ENCODE measurements at places on chromosomes 6 and 20.
A peak's percentile ranks its signal among the peaks of the same experiment; 100 is the strongest.

- DNase-seq = no peak
These were observed 164.2 kb downstream of the FOXA2 start for GRCh38 chr20:22420116-22420598.

- DNase-seq = no peak
These were observed 28.8 kb upstream of the ME1 start for GRCh38 chr6:83459663-83460062.

DNA sequence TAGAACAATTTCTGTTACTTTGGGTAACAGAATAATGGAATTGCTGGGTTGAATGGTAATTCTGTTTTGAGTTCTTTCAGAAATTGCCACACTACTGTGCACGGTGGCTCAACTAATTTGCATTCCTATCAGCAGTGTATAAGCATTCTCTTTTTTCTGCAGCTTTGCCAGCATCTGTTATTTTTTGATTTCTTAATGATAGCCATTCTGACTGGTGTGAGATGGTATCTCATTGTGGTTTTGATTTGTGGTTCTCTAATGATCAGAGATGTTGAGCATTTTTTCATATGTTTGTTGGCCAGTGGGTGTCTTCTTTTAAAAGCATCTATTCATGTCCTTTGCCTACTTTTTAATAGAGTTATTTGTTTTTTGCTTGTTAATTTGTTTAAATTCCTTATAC, 846.8 kb downstream of the KIF16B start:
- no peak for DNase-seq

- DNase-seq = no peak
These were observed 3.1 kb upstream of the HECA start for GRCh38 chr6:139131736-139132280.

DNA sequence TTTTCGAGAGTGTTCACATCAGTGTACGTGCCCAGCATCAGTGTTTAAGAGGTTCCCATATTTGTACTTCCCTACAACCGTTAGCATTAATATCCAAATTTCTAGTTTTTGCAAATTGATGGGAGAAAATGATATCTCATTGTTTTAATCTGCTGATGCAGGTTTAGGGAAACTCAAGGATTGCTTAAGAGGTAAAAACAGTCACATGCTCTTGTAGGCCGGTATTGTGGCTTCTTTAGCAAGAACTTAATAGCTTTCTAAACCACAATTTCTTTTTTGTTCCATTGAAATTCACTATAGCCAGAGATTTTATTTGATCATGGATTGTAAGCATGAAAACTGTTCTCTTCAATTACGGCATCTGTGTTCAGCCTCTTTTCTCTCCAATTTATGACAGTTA, 29.5 kb downstream of the BEND6 start:
- no peak for DNase-seq

DNA sequence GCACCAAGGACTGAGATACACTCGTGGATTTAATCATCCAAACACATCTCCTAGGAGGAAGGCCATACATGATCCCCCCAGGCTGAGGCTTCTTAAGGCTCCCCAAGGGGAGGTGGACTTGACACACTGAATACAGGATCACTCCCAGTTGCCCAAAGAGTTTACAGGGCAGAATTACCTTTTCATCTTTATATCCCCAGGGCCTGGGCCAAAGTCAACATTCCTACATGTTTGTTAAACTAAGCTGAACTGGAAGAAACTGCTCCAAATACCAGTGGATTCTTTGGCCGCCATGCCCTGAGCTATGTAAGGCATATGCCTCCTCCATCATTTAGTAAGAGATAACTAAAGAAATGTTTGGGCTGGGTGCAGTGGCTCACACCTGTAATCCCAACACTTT, 22.2 kb upstream of the SERPINB1 start:
- no peak for DNase-seq

GRCh38 chr6:155595284-155595683, 139.6 kb upstream of the NOX3 start:
- DNase-seq = no peak

- DNase-seq = no peak
These were observed 869 bp upstream of the SLC17A2 start for GRCh38 chr6:25931411-25931709.

- DNase-seq = no peak
These were observed 305.2 kb downstream of the ESR1 start for GRCh38 chr6:152112491-152113261.

- DNase-seq = no peak
These were observed 392.4 kb upstream of the SOX4 start for GRCh38 chr6:21201187-21201586.

- DNase-seq = no peak
These were observed 523.6 kb upstream of the RNF217 start for GRCh38 chr6:124438546-124439065.

DNA sequence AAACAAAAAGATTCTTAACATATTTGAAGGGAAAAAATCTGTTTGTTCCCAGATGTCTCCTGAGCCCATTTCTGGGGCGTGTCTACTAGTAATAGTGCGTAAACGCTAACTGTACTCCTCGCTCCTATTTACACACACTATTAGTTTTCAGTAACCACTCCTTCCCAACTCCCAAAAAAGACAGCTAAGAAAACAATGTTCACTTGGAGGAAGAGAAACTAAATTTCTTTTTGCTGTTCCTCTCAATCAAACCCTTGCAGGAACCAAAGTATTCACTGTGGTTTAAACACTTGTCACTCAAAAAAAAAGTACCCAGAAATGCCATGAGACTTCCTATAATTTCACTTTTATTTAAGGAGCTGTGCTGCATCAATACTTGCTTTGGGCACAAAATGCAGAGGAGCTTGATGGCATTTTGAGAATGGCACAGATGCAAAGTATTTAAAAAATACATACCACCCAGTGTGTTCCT, 118.2 kb downstream of the BACH2 start:
- DNase-seq = no peak

DNA sequence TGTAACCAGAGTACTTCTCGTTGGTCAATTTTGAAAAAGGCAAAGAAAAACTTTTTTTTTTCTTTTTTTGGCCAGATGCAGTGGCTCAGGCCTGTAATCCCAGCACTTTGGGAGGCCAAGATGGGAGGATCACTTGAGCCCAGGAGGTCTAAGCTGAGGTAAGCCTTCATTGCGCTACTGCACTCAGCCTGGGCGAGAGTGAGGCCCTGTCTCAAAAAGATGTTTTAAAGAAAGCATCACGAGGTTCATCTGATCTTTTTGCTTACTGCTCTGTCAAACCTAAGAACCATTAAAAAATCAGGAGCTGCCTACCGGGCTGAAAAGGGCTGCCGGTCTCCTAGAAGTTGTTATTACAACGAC, 607 bp downstream of the LYRM2 start:
- DNase-seq = no peak

GRCh38 chr6:131041814-131042213, 21.2 kb downstream of the EPB41L2 start:
- no peak for DNase-seq

- DNase-seq = no peak
These were observed 68.1 kb downstream of the DLL1 start for GRCh38 chr6:170222498-170223471.

GRCh38 chr6:46113370-46113769, 16.4 kb upstream of the ENPP4 start:
- no peak for DNase-seq

- peak; percentile 1 for DNase-seq
These were observed 15.8 kb upstream of the LIN28B start for GRCh38 chr6:104940893-104941728.

- no peak for DNase-seq
These were observed 76.0 kb downstream of the LCA5 start for GRCh38 chr6:79461205-79461604.

DNA sequence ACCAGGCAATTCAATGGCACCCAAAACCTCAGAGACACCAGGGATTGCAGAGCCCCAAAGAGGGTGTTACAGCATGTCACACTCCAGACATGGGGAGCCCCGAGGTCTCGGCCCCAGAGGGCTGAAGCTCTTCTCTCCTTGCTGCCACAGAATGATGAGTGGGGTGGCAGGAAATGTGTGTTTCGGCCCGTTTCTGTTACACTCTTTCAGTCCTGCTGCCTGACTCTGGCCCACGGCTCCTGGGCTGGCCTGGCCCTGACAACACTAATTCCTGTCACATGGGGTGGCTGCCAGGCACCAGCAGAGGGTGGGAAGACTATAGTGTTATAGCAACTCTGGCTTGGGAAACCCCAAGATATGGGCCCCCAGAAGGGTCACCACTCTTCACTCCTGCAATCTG, 183.6 kb downstream of the KHDRBS2 start:
- DNase-seq = no peak

- DNase-seq = no peak
These were observed 515.3 kb downstream of the TENT5A start for GRCh38 chr6:81237226-81237625.

DNA sequence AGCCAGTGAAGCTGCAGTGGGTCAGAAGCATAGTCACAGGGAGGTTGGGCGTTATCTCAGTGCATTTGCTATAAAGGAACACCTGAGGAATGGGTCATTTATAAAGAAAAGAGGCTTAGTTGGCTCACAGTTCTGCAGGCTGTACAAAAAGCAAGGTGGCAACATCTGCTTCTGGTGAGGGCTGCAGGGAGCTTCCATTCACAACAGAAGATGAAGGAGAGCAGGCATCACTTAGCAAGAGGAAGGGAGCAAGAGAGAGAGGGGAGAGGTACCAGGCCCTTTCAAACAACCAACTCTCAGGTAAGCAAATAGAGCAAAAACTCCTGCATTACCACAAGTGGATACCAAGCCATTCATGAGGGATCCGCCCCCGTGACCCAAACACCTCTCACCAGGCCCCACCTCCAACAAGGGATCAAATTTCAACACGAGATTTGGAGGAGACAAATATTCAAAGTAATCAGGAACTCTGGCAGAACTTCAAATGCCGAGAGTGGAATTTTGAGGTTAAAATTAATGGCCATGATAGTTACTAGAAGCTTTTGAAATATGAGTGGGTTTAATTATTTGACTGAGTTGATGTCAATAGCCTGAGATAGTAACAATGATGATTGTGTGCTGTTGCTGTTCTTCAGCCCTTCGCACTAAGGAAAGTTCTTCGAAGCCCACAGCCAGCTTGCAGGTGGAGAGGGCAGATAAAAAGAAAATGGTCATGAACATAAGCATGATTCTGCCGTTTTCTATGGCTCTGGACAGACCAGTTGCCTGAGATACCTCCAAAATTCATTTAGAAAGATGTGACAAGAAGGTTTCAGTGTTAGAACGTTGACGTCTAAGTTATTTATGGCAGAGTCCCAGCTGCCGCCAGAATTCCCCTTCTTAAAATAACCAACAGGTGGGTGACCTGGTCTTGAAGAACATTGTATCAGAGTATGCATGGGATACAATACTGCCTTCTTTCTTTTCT, 55.3 kb upstream of the ADTRP start:
- DNase-seq = no peak

- no peak for DNase-seq
These were observed 90.7 kb downstream of the CD24 start for GRCh38 chr6:106883808-106884262.

DNA sequence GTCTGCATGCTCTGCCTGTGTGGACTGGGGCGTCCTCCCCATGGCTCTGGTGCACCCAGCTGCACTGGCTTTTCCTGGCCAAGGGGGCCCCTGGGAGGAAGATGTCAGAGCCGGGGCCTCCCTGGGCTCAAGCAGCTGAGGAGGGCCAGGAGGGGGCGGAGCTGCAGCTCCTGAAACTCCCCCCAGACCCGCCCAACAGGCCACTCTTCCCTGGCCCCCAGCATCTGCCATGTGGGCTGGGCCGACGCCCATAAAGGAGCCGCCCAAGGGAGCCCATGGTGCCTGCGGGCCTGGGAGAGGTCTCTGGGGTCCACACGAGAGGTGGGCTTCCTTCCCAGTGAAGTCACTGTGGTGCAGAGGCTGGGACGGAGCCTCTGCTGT, 4.0 kb downstream of the RBBP8NL start:
- no peak for DNase-seq

GRCh38 chr20:15578113-15578512, 995.1 kb downstream of the KIF16B start:
- DNase-seq = no peak

GRCh38 chr6:143451531-143451930, 926 bp downstream of the PEX3 start:
- DNase-seq = no peak

GRCh38 chr20:34980543-34981233, 25.0 kb downstream of the MYH7B start:
- no peak for DNase-seq

- DNase-seq = no peak
These were observed 4.4 kb downstream of the APMAP start for GRCh38 chr20:24987873-24988835.

DNA sequence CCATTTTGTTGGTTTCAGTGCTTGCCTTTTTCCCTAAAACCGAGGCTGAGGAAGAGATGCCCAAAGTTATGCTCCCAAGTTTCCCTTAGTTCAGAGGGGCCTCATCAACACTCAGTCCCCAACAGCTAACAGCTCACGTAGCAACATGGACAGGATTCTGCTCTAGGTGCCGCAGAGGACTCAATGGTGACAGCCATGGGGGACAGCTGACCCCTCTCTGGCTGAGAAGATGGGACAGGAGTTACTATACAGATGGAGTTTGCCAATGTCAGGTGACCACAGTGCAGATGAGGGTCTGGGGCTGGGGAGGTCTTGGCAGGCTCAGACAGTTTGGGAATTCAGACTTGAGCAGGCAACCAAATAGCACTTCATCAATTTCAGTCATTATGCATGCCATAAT, 67.3 kb downstream of the NPEPL1 start:
- no peak for DNase-seq

DNA sequence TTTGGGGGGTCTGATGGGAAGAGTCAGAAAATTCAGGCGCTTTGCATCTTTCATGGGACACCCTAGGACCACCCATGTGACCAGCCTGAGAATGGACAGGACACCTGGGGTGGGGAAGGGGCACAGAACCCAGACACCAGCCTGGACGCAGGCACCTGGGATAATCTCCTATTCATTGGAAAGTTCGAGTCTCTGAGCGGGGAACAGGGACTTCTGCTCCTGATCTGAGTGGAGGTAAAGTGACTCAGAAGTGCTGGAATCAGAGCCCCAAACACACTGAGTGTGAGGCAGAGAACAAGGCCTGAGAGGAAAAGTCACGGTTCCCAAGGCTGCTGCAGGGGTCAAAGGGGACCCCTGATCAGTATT, 1.4 kb downstream of the HLA-B start:
- DNase-seq = no peak

GRCh38 chr6:5501837-5502236, 240.5 kb downstream of the FARS2 start:
- DNase-seq = no peak

- DNase-seq = no peak
These were observed 92.7 kb downstream of the DACT2 start for GRCh38 chr6:168226902-168227318.
